ENCODE measurements at places on chromosomes 11 and 22.

- no peak for DNase-seq
Observed at GRCh38 chr11:133520707-133521106, 11.6 kb downstream of the OPCML start.

GRCh38 chr11:84549217-84549616 is 1077.9 kb downstream of the DLG2 start:
- no peak for DNase-seq

DNA sequence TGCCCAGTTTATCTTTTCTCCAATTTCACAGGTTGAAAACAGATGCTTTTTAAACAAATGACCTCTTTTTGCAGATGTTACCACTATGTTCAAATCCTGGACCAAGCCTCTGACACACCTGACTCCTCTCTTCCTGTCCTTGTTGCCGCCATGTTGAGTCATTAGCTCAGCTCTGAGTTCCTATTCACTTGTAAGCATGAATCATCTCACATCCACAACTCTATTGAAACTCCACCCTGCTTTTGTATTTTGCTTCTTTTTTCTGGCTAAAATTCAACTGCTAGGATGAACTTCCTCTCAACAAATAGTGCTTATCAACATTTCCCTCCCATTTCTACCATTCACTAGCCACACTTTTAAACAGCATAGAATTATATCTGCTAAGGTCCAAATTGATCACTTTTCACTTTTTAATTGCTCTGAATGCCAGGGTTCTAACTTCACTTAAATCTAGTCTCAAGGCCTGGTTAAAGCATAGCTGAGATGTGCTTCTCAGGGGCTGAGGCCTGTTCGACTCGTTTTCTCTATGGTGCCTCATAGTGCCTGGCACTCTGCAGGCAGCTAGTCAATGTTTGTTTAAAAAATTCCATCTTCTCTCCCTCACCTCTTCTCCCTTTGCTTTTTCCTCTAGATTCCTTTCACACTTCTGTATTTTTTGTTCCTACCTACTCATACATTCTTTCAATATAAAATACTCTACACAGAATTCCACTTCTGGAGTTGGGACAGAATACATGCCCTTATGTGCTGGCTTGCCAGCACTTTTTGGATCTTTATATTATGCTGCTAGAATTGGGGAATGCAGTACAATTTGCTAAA is 3.9 kb downstream of the JOSD1 start:
- DNase-seq: no peak

DNA sequence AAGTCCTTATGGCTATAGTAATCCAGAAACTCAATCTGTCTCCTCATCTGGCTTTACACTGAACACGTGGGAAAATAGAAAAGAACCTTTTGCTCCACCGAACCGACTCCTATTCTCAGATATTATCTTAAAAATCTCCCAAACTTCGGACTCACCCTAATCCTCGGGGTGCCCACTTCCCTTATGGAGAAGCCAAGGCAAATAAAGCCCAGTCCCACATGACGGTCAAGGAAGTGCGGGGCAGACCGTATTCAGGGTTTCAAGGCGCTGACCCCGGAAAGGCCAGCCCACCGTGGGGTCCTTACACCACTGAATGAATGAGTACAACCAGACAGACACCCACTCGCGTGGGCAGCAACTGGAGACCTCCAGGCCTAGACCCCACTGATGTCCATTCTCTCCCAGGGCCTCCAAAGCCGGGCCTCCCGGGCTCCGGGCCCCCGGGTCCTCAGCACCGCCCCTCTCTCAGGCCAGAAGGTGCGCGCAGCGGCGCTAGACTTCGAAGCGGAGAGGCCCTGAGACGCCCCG is 489 bp downstream of the NUP98 start:
- DNase-seq: no peak

DNA sequence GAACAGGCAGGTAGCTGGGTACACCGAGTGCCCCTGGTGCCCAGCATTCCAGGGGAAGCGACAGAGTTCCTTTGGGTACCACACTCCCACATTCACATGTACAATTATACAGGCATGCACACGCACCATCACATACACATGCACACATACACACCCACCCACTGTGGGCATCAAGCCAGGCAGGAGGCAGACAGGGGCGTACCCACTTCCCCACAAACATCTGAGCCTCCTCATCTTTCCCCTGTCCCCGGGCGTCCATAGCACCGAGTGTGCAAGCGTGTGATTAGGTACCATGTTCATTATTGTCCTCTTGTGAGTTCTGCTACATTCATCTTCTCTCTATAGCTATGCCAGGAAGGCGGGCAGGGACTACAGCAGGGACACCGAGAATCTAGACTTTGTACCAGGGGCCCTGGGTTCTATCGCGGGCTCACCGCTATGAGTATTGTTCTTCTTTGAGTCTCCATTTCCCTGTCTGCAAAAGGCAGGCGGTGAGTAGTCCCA is 2.1 kb upstream of the CARD10 start:
- no peak for DNase-seq

DNA sequence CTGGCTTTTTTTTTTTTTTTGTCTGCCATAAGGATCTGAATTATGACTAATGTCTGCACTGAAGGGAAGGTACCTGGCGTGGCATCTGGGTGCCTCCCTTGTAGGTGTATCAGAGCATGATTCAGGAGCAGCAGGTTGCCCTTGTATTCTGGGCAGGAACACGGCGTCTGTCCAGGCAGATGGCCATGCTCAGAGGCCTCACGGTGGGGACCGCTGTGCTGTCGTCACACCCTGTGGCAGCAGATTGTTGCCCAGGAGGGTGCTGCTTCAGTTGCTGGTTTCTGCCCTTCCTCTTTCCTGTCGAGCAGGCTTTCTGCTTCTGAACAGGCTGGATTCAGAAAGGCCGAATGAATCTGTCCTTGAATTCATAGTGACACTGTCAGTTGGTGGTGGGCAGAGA is 11.0 kb downstream of the ZNRF3 start:
- no peak for DNase-seq

DNA sequence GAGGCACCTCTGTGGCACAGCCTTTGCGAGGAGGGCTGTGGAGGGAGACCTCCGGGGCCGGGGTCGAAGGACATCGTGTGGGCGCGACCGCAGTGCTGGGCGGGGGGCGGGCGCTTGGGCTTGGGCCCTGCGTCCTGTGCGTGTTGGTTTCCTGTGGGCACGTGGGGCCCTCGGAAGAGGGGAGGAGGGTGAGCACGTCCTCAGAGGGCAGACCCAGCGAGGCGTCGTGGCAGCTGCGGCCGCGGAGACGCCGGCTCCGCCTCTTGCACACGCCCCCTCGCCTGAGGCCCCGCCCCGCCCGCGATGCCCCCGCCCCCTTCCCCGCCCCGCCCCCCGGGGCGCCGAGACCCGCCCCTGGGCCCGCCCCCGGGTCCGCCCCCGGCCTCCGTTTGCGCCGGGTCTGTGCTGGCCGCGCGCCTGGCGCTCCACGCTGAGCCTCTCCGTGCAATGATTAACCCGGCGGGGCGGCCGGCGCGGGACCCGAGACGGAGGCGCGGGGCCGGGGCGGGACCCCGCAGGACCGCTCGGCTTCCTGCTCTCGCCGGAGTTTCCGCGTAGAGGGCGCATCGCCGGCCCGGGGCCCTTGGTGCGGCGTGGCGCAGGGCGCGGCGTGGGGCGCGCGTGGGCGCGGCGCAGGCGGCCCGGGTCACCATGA is at the start of gene PRR5:
PRR5 (plus strand) TSS at position 381 of the 655 bp plus-strand sequence; CDS start at position 652, 271 bp downstream.
- DNase-seq: peak; percentile 61

DNA sequence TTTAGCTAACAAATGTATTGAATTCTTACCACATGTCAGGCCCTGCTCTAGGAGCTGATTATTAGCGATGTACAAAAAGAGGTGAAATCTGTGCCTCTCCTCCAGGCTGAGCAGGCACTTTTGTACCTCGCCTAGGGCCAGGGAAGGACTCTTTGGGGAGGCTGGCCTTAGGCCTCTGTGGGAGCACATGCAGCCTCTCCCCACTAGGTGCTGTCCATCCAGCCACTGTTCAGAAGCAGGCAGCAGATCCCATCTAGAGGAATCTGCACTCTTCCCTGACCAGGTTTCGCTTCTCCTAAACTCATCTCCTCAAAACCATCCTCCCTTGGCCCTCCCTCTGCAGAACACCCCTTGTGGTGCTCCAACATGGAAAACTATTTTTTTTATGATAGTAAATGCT is 51.9 kb upstream of the WT1 start:
- DNase-seq: no peak

Measured in central memory CD8-positive, alpha-beta T cell (primary cell).